ENCODE measurements at places on chromosomes 3 and 15. TPM values are rescaled to one million over a fixed set of nuclear protein-coding genes. Genes with fewer than 3 reads are reported as not detected.

Gene ZNF148
- 21.3 TPM for total RNA-seq

Gene KCNH8
- total RNA-seq = not detected

DNA sequence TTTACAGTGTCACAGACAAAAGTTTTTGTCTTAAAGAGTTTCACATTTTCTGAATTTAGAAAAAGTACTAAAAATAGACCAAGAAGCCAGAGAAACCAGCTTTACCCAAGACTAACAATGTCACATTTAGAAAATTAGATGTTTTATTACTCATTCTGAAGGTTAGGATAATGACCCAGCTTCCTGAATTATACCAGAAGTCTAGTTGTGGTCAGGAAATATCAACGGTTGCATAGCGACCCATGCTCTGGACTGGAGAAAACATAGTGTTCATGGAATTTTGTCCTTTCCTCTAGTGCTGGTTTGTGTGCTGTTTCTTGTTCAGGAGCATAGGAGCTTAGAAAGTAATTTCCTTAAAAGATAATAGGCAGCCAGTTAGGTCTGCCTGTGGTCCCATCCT lies 59.0 kb downstream of the DPPA2 start:
- DNase-seq = peak; percentile 8

DNA sequence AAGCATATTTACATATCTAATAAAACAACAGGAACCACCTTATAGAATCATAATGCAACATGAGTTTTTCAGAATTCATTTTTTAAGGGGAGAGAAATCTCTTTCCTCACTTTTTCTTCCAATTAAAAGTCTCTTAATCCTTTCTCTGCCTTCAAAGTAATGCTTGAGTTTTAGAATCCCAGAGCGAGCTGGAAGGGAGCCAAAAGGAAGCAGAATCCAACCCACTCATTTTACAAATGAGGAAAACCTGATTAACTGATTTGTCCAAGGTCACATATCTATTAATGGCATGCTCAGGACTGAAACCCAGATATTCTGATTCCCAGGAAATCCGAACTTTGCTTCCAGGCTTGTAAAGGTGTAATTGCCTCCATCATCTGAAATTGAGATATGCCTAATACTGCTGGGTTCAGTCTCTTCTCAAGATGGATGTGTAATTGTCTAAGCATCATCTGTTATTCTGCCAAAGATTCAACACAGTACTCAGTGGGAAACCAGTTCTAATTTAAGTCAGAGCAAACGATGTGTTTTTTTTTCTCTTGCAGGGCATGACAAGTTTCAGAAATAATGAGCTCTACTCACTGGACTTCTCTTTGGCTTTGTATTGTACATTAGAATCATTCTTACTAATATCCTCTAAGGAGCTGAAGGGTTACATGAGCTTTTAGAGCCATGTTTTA lies 481.4 kb upstream of the CFAP20DC start:
- no peak for DNase-seq

DNA sequence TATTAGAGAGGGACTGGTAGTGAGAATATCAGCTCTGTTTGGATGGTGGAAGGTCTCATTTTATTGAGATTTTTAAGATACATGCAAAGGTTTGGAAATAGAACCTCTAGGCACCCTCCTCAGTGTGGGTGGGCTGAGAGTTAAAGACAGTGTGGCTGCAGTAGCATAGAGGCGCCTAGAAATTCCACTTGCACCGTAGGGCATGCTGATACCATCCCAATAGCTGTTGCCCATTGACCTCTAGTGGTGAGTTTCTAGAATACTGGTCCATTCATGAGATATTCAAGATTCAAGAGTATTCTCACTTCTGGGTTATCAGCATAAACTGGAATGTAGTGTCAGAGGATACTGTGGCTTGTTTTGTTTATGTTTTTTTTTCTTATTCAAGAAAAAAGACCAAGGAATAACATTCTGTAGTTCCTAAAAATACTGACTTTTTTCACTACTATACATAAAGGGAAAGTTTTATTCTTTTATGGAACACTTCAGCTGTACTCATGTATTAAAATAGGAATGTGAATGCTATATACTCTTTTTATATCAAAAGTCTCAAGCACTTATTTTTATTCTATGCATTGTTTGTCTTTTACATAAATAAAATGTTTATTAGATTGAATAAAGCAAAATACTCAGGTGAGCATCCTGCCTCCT lies 87.2 kb downstream of the TGFBR2 start:
- DNase-seq = peak; percentile 46

Gene LRRC3B
- not detected for total RNA-seq

DNA sequence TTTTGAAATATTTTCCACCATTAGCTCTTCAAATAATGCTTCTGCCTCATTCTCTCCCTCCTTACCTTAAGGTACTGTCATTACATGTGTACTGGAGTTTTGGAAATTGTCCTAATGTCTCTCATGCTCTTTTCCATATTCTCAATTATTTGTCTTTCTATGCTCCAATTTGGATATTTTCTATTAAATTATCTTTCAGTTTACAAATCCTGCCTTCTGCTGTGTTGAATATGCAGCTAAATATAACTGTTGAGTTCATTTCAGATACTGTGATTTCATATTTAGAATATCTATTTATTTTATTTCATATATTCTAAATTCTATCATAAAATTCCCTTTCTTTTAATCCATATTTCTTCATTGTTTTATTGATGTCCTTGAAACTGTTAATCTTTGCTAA lies 388.0 kb upstream of the CDIN1 start:
- no peak for DNase-seq

DNA sequence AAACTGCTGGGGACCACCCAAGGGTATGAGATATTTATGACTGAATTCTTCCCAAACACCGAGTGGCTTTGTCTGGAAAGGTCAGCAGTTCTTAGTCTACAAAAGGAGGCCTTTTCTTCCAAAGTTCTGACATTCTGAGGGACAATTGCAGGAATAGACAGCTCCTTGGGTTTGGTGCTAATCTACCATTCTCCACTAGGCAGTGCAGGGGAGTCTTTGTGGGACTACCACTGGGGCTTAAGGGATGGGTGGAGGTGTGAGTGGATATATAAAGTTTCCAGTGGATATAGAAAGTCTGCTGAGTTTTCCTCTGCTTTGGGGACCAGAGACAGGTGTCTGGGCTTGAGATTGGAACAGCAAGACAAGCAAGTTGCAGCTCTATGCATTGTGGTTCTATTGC lies 62.7 kb downstream of the EXOG start:
- no peak for DNase-seq

DNA sequence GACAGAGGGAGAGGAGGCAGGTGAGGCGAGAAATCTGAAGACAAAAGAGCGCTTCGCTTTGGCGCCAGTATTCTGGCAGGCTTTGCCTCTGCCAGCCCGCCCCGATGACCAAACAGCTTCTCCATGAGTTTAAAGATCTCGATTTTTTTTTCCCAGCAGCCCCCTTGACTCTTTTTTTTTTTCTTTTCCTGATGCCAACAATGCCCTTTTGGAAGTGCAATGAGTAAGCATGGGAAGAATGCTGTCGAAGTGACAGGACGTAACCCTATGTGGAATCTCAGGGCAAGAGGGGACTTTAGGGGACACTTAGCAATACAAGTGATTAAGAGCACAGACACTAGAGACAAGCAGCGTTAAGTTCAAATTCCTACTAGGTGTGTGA lies 211.7 kb downstream of the FGF12 start:
- DNase-seq = no peak

DNA sequence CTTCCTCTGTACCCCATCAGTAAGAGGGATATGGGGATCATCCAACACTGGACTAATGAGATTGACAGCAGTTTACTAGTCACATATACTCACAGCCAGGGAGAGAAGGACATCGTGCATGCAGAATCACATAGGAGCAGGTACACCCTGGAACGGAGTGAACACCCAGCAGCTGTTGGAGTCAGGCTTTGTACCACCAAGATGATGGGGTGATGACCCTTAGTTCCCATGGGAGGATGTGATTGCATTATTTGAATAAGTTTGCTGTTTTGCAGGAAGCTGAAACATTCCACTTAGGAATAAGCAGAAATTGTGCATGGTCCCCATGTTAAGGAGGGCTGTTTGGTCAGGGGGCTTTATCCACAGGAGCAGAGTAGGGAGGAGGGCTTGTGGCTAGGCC lies 482.7 kb upstream of the PDZRN3 start:
- DNase-seq = no peak

- peak; percentile 84 for DNase-seq
Observed at GRCh38 chr3:8509961-8510360, 8.3 kb downstream of the LMCD1 start.

- no peak for DNase-seq
Observed at GRCh38 chr15:92670621-92671020, 15.0 kb upstream of the FAM174B start.

DNA sequence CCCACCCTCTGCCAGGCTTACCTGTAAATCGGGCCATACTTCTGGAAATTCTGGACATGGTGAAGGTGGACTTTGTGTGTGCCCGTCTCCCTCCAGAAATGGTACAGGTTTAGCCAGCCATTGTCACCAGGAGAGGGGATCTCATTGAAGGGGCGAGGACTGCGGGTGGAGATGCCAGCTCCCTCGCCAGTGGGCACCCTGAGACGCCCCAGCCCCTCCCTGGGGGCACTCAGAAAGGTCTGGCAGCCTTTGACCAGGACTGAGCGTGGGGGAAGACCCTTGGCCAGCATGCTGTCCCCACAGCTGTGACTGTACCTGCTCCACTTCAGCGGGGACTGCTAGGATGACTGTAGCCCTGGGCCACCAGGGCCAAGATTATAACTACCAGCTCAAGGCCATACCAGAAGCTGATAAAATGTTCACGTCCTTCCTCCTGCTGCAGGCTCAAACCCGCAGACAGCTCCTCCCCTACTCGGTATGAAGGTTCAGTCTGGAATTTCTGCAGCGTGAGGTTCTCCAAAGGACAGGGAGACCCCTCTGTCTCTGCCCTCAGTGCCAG lies at the start of gene CYP11A1:
TSS of gene CYP11A1 (minus strand) at position 351 of the 559 bp plus-strand sequence. CDS start at position 290, 61 bp downstream.
- DNase-seq = no peak

Gene EPB42
- not detected for total RNA-seq

Gene PRR20G
- total RNA-seq = not detected

GRCh38 chr3:44987332-44987731 lies 11.3 kb downstream of the EXOSC7 start:
- no peak for DNase-seq

Gene ACTRT3
- 0.81 TPM for total RNA-seq

Gene TNNC1
- 1.1 TPM for total RNA-seq

DNA sequence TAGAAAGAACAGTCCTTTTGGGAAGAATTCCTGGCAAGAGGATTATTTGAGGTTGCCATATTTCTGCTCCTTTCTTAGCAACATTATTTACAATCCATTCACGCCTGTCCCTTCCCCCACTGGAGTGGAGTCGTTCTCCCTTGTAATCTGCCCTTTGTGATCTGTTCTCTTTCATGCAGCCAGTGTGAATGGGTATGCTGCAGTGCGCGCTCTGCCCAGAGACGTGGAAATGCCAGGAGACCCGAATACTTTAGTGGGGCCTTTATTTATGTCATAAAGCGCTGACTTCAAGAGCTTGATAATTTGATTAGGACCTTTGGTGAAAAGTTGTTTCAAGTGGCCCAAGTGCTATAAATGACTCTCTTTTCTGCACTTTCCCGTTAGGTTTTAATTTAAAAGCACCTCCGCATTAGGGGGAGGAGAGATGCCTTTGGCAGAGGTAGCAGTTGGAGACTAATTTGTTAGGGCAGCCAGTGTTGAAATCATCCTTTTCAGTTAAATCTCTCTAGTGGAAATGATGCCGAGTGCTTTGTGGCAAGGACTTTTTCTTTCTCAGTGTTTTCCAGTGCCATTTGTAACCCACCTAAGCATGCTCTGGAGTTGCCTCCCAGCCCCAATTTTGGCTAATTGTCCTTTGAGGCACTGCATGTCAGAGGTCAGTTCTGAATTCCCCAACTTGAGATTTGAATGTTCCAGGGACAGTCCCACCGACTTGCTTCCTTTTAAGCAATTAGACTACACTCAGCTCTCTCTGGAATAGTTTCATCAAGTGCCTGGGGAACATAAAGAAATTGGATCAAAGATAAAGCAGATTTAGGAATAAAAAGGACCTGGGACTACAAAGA lies 52.4 kb downstream of the PSMD6 start:
- DNase-seq = no peak

GRCh38 chr3:22585504-22585903 lies 617.6 kb upstream of the UBE2E2 start:
- DNase-seq = no peak

- DNase-seq = no peak
Observed at GRCh38 chr15:62994439-62994838, 48.1 kb upstream of the TPM1 start.

DNA sequence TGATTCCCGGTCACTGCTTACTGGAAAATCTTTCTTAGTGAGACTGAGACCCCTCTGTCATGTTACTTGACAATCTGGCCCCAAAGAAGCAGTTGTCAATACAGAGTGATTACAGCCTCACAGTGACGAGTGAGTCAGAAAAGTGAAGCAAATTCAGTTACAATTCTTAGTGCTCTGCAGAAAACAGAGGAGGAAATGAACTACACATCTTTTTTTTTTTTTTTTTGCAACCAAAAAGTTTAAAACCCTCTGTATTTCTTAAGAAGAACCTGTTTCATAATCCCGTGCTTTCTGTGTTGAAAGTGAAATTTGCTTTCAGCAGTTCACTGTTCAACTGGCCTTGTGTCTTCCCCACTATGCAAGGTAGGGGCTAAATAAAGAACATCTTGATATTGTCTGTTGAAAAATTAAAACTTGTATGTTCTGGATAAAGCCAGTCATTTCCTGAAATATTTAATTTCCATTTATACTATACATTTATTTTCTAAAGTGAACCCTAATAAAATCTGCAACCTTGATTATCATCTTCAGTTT lies 1.9 kb downstream of the AQP9 start:
- no peak for DNase-seq

GRCh38 chr3:81339040-81339845 lies 422.2 kb downstream of the GBE1 start:
- DNase-seq = peak; percentile 14

Gene MTFMT
- 28.2 TPM for total RNA-seq

GRCh38 chr3:12222775-12223485 lies 64.2 kb upstream of the TIMP4 start:
- no peak for DNase-seq

- no peak for DNase-seq
Observed at GRCh38 chr3:17833786-17834559, 91.5 kb upstream of the TBC1D5 start.

Gene PCNP
- total RNA-seq = 52.2 TPM

GRCh38 chr3:68059628-68060152 lies 405.3 kb upstream of the SUCLG2 start:
- peak; percentile 62 for DNase-seq

DNA sequence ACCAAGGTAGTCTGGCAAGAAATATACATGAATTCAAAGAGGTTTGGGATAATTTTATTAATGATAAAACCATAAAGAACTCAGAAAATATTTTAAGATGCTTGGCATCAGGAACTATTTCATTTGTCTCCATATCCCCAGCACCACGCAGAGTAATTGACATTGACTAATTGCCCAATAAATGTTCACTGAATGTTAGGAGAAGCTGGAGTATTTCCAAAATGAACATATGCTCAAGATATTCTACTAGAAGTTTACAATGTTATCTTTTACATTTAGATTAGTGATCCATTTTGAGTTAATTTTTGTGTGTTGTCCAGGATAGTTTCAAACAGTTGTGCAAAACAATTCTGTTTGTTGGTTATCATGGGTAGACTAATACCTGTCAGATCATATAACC lies 298.8 kb upstream of the CTDSPL start:
- DNase-seq = no peak

Measured in Caki2 (cell line).